Activated naive CD4-positive, alpha-beta T cell treated with anti-CD3 and anti-CD28 coated beads for 36 hours (primary cell): ENCODE measurements at places on chromosomes 7 and 10. TPM values are rescaled to one million over a fixed set of nuclear protein-coding genes. Genes with fewer than 3 reads are reported as not detected.

DNA sequence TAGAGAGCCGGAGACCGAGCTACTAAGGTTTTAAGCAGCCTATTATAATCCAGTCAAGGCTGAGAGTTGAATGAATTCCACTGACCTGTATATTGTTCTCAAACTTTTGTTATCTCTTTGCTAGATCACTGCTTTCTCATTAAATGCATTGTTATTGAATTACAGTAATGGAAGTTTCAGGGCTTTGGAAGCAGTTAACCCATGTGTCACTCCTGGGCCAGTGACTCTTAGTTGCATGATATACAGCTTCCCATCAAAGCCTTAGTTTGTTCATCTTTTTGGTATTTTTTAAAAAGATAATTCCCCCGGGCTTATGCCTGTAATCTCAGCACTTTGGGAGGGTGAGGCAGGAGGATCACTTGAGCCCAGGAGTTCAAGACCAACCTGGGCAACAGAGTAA, 55.4 kb upstream of the KIAA1217 start:
- H3K27ac ChIP-seq, result no peak overlapping the region
- no peaks in the 10 kb centered on the region for H3K36me3 ChIP-seq
- H3K4me1 ChIP-seq, result no peaks in the 10 kb centered on the region
- DNase-seq, result no peak
- H3K27me3 ChIP-seq, result peaks cover 4% of the 10 kb centered on the region
- H3K4me3 ChIP-seq, result no peak overlapping the region

DNA sequence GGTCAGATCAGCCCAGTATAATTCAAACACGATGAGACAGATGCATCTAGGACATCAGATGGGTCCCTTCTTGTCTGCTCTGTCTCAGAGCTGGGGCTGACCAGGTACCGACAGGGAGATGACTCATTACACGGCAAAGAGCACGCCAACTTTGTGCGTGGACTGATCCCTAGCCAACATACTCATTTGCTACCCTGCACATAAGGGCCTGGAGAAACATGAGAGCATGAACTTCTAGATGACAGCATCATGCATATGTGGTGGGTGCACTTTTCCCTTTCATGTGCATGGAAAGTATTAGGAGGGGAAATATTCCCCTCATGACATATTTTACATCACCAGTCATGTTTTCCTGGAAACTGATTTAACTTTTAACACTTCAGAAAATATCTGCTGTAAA, 35.1 kb upstream of the NPVF start:
- DNase-seq, result no peak
- no peak overlapping the region for H3K27ac ChIP-seq
- no peaks in the 10 kb centered on the region for H3K27me3 ChIP-seq
- peaks cover 24% of the 10 kb centered on the region for H3K4me1 ChIP-seq

DNA sequence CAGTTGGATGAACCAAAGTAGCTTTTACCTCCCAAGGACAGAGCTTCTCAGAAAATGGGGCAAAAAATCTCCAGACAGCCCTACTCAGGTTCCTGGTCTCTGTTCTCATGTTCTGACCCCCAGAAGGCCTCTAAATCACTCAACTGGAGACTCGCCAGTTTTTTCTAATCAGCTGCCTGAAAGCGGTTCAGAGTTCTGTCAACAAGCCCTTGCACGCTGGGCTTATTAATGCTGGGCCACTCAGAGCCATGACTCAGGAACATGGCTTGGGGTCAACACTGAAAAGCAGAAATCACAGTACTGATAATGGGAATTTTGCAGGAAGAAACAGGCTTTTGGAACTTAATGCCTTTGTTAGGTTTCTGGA, 15.3 kb downstream of the ECHDC3 start:
- DNase-seq, result no peak
- no peaks in the 10 kb centered on the region for H3K27me3 ChIP-seq
- no peak overlapping the region for H3K27ac ChIP-seq
- H3K36me3 ChIP-seq, result no peaks in the 10 kb centered on the region
- peaks cover 5% of the 10 kb centered on the region for H3K4me1 ChIP-seq
- H3K4me3 ChIP-seq, result no peak overlapping the region

DNA sequence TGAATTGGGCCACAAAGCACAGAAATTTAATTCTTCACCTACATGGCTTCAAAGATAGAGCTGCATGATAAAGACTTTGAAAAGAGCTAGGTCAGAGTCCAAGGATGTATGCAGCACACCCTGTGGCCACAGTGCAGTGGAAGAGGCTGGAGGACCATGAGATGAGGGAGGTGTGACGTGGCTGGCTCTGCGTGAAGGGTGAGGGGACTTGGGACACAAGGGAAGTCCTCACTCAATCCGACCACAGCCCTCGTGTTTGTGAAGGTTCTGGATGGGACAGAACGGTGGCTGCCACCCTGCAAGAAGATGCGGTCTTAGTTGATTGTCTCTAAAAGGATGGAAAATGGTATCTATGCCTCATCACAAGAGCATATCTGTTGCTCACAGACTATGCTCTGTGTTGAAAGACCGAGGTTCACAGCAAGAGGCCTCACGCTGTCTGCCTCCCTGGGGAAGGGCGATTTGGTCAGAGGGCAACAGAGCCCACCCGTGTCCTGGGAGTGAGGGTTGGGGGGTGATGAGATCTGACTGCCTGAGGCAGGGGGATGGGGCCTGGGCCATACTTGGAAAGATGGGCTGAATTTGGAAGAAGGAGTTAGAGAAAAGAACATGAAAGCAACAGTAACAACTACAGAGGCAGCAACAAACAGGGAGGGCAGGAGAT, 174.4 kb upstream of the SHH start:
- H3K27me3 ChIP-seq, result peaks cover 4% of the 10 kb centered on the region
- DNase-seq, result no peak
- no peaks in the 10 kb centered on the region for H3K36me3 ChIP-seq
- no peak overlapping the region for H3K4me3 ChIP-seq
- H3K4me1 ChIP-seq, result peaks cover 11% of the 10 kb centered on the region

- H3K36me3 ChIP-seq, result peaks cover 28% of the 10 kb centered on the region
- H3K4me1 ChIP-seq, result no peaks in the 10 kb centered on the region
- no peak overlapping the region for H3K27ac ChIP-seq
- no peak for DNase-seq
- H3K4me3 ChIP-seq, result no peak overlapping the region
- no peaks in the 10 kb centered on the region for H3K27me3 ChIP-seq
These were observed 54.2 kb downstream of the CDC123 start for GRCh38 chr10:12250181-12250580.

- H3K27ac ChIP-seq, result no peak overlapping the region
- no peaks in the 10 kb centered on the region for H3K27me3 ChIP-seq
- no peak for DNase-seq
- H3K4me1 ChIP-seq, result no peaks in the 10 kb centered on the region
These were observed 263.7 kb downstream of the ZMYND11 start for GRCh38 chr10:398954-399353.

DNA sequence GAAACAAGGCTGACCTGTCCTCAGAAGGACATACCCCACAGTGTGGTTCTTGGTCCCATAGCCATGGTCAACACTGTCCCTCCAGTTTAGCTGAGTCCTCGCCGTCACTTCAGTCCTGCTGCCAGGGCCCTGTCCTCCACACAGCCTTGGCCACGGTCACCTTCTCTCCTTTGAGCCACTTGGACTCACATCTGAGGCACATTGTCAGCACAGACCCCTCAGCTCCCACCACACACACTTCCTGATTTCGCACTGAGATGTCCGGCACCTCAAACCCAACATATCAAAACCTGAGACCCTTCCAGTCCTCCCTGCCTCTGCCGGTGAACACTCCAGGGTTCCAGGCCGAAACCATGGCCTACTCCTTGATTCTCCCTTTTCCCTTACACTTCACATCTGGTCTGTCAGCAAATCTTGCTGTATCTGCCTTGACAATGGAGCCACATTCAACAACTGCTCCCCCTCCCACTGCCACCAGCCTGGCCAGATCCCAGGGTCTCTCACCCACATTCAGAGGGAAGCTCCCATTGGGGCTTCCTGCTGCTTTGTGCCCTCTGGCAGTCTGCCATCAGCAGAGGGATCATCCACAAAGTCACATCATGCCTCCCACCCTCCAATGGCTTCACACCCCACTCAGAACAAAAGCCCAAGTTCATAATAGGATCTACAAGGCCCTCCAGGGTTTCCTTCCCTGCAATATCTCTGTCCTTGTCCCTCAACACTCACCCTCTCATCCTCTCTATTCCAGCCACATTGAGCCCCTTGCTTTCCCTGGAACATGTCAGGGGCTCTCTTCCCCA, 219.6 kb upstream of the SHH start:
- H3K27ac ChIP-seq, result no peak overlapping the region
- H3K4me3 ChIP-seq, result no peak overlapping the region
- no peaks in the 10 kb centered on the region for H3K36me3 ChIP-seq
- H3K27me3 ChIP-seq, result no peaks in the 10 kb centered on the region

- peaks cover 19% of the 10 kb centered on the region for H3K27me3 ChIP-seq
- no peak overlapping the region for H3K4me3 ChIP-seq
- no peaks in the 10 kb centered on the region for H3K4me1 ChIP-seq
- H3K27ac ChIP-seq, result no peak overlapping the region
These were observed 28.2 kb upstream of the SEPHS1 start for GRCh38 chr10:13376297-13376696.

- no peaks in the 10 kb centered on the region for H3K36me3 ChIP-seq
- no peak for DNase-seq
- H3K27me3 ChIP-seq, result no peaks in the 10 kb centered on the region
- no peak overlapping the region for H3K4me3 ChIP-seq
- peaks cover 11% of the 10 kb centered on the region for H3K4me1 ChIP-seq
- no peak overlapping the region for H3K27ac ChIP-seq
These were observed 29.1 kb downstream of the CBLL1 start for GRCh38 chr7:107773027-107773426.

- H3K4me3 ChIP-seq, result no peak overlapping the region
- no peak for DNase-seq
- no peak overlapping the region for H3K27ac ChIP-seq
- H3K27me3 ChIP-seq, result no peaks in the 10 kb centered on the region
- no peaks in the 10 kb centered on the region for H3K36me3 ChIP-seq
These were observed 7.7 kb downstream of the CLCN1 start for GRCh38 chr7:143323653-143324052.

CLRN3 gene
- not detected for total RNA-seq

MMS19 gene
- 95.6 TPM for total RNA-seq

NEUROG3 gene
- not detected for total RNA-seq

BICC1 gene
- not detected for total RNA-seq

PDLIM1 gene
- total RNA-seq, result 0.33 TPM
